Stimulated activated CD8-positive, alpha-beta memory T cell treated with anti-CD3 and anti-CD28 coated beads, Interleukin-15, amount 100 ng/mL, for 1 hour (primary cell): ENCODE measurements at places on chromosomes 2 and 18.

DNA sequence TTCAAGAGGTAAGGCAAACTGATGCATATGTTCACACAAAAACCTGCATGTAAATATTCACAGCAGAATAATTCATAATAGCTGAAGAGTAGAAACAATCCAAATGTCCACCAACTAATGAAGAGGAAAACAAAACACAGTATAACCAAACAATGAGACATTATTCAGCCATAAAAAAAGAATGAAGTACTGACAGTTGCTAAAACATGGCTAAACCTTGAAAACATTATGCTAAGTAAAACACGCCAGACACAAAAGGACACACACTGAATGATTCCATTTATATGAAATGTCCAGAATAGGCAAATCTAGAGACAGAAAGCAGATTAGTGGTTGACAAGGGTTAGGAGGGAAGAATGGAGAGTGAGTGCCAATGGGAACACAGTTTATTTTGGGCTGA, 86.9 kb downstream of the SESTD1 start:
- no peak for DNase-seq

DNA sequence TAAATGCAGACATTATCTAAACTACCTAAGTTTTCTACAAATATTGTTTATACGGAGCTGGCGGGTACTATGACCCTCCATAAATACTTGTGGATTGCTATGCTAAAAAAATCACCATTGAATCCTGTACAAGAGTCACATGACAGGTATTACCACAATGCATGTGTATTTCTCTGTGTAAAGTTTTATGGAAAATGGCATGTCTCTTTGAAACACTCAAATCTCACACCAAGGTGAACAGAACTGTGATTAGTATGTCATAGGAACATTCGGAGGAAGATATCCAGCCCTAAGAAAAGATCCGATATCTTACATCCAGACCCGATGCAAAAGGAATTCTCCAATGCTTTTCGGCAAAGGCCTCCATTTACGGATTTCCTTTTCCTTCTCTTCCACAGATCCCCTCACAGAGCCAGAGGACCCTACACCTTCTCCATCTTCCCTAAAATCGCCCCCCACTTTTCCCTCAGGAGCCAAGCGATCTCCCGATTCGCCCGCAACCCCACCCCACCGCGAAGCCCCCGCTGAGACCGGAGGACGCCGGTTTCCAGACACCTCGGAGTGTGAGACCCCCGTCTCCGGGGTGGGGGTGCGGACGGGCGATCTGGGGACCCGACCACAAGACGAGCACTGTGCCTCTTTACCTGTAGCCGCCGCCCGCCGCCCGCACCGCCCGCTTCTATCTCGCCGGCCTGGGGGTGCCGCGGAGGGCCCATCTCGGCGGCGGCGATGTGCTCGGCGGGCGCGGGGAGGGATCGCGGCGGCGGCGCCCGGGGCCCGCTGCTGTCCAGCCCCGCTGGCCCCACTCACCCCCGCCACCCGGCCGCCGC, 1.2 kb downstream of the SAP130 start:
- no peak for DNase-seq

DNA sequence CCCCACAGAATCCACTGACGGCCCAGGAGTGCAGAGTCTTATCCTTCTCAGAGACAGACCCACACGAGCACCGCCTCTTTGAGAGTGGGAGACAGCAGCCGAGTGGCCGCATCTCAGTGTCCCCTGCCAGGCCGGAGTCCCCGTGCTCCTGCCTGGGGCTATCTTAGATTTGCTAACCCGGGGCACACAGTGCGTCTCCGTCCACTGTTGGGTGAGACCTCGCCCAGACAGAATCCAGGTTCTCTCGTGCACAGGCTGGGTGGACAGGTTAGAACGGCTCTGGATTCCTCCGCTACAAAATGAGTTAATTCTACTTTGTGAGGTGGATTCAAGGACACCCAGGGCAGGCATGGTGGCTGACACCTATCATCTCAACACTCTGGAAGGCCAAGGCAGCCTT, 88.3 kb downstream of the ZNF516 start:
- DNase-seq: no peak

GRCh38 chr18:58254873-58255511, 211.0 kb downstream of the NEDD4L start:
- no peak for DNase-seq

GRCh38 chr2:121803503-121803902, 48.1 kb downstream of the TSN start:
- DNase-seq: no peak
